ENCODE measurements at places on chromosomes 11 and 22.

GRCh38 chr11:123233280-123233974 lies 38.4 kb upstream of the CLMP start:
- peak; percentile 38 for DNase-seq

DNA sequence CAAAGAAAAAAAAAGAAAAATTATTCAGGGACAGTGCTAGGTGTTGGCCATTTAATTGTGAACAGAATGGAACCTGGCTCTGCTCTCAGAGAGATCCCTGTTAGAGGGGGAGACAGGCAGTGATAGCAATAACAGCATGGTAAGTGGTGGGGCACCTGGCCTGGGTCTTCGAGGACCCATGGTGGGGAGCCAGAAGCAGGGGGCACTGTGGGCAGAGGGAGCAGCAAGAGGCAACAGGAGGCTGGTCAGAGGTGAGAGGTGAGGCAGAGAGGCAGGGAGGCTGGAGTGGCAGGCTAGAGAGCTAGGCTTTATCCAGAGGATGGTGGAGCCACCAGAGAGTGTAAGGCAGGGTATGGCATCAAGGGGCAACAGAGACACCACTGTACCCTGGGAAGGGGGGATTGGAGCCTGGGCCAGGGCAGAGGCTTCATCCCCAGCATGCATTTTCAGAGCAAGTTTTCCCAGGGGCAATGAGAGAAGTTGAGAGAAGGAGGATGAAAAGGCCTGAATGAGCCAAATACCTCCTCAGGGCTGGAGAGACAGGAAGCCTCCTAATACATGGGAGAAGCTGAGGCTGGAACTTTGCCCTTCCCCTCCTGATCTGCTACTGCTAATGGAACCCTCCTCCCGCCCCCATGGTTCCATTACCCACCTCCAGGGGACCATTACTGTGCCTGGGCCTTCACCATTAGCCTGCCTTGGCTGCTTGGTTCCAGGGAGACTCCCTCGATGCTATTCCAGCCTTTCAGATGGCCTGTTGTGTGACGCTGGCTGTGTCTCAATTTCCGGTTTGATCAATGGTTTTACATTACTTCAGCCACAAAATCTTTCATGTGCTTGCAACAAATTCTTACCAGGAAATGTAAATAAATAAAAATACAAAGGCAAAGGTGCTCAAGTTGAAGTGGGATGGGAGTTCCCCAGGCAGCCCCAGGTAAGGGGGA lies 2.6 kb upstream of the P2RY2 start:
- no peak for DNase-seq

DNA sequence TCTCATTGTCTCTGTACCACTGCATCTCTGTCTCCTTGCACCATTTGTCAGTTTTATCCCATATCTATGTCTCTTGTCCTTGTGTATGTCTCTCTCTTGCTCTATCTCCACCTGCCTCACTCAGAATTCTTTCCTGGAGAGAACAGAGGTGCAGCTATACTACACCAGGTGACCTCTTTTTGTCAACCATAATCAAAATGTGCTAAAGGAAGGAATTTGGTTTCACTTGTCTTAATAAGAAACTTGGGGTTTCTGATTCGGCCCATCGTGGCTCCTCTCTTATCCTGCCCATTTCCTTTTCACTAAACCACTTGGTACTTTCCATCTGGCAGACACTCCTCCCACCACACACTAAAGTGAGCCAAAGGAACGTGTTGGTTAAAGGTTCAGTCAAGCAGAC lies 2.0 kb upstream of the C11orf42 start:
- peak; percentile 37 for DNase-seq

GRCh38 chr11:29095821-29096220 lies 921.0 kb downstream of the KCNA4 start:
- no peak for DNase-seq

GRCh38 chr11:130638624-130639023 lies 190.2 kb downstream of the ADAMTS15 start:
- no peak for DNase-seq

GRCh38 chr22:17783312-17783711 lies 9.0 kb upstream of the BID start:
- DNase-seq: no peak

DNA sequence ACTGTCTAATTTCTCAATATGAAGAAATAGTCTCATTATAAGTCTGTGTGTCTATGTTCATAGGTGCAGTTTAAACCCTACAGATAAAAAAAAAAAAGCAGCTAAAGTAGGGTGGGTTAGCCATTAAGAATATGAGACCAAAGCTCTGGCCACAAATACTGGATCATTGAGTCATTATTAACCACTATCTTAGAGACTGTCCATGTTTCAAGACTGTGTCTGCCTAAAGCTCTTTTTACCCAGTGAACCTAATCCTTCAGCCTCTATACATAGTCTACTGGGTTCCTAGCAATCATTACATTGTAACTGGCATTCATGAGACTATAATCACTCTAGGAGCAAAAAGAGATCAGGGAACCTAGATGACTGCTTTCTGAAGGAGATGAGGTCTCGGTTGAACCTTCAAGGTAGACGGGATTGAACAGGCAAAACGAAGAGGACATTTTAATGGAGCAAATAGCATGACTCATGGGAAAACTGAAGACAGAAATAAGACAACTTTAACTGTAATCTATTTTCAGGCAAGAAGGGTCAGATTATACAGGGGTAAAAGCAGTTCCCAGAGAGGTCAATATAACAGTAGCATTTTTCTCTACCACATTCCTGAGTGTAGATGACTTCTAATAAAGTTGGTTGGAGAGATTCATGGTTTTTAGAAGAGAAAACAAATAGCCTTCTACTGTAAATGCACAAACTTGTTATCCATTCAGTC lies 64.0 kb upstream of the FIBIN start:
- no peak for DNase-seq

GRCh38 chr11:58494101-58494500 lies 13.8 kb downstream of the OR5B21 start:
- no peak for DNase-seq

GRCh38 chr11:134282121-134283045 lies 6.2 kb downstream of the GLB1L3 start:
- no peak for DNase-seq

DNA sequence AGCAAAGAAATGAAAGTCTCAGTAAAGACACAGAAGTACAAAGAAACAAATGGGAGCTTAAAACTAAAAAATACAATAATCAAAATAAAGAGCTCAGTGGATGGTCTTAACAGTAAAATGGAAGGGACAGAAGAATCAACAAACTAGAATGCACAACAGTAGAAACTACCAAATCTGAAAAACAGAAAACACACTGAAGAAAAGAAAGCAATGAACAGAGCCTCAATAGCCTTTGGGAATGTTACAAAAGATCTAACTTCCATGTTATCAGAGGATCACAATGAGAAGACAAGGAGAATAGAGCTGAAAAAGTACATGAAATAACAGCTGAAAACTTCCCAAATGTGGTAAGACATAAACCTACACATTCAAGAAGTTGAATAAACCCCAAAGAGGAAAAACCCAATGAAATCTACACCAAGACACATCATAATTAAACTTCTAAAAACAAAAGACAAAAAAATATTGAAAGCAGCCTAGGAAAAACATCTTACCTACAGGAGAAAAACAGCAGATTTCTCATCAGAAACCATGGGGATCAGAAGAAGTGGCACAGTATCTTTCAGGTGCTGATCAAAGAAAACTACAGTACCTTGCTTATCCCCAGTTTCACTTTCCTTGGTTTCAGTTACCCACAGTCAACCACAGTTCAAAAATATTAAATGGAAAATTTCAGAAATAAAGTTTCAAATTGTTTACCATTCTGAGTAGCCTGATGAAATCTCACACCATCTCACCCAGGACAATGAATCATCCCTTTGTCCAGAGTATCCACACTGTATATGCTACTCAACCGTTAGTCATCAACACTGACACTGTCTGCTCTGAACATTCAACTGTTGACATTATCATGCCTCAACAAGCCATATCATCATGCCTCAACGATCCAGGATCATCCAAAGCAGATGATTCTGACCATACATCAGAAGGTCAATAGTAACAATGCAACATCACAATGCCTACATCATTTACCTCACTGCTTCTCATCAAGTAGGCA lies 22.2 kb downstream of the RRAS2 start:
- peak; percentile 63 for DNase-seq

- DNase-seq: no peak
Observed at GRCh38 chr11:36123336-36124101, 165.7 kb downstream of the COMMD9 start.

DNA sequence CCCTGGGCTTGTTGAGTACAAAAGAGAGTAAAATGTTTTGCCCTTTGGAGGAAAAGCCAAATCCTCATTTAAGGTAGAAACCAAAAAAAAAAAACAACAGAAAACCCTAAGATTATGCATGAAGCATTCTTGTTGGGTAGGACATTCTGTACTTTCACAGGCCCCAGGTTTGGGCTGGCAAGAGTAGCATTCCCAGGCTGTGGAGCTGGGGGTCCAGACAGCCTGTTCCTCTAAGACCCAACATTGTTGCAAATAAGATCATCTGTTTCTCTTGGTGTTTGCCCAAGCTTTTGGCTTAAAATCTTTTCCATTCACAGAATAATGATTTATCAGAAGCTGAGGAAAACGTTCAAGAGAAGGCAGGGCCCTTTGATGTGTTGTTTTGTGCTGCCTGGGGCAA lies 123.8 kb downstream of the MICAL2 start:
- no peak for DNase-seq

- DNase-seq: no peak
Observed at GRCh38 chr11:1560649-1561251, 11.3 kb downstream of the DUSP8 start.

GRCh38 chr22:45831394-45831793 lies 145.6 kb downstream of the WNT7B start:
- no peak for DNase-seq

DNA sequence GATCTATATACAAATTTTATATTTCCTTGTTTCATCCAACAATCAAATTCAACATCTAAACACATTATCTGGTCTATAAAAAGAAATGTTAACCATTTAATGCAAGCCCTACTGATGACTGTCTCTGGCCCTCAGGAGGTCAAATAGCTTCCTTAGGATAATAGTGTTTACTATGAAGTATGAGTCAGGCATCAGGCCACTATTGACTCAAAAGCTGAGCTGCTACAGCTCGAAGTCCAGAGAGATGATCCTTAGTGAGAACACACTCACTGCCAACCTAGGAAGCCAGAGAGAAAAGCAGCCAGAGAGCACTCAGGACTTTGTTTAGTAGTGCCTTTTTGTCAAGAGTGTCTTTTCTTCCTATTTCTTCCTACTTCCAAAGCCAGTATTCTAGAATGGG lies 171.8 kb downstream of the SOX6 start:
- DNase-seq: no peak

DNA sequence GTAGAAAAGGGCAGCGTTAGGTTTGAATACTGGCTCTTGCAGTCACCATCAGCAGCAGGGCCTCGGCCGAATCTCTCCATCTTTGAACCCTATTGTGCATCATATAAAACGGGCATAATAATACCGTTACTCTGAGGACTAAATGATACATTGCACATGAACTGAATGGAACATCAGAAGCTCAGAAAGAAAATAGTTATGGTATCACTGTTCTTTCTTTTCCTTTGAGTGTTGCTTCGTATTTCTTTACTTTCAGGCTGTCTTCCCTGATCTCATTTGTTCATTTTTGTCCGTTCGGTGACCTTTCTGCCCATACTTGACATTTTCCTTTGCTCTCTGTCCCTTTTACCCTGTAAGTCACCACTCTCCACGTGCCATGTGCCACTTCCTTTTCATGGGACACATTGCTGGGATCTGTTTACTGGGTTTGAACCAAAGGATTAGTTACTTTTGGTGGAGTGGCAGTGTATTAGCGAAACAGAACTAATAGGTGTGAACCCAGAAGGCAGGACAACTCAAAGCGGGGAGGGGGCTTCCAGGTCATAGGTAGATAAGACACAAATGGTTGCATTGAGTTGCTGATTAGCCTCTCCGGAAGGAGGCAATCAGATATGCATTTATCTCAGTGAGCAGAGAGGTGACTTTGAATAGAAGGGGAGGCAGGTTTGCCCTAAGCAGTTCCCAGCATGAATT lies 717 bp upstream of the ZNF202 start:
- no peak for DNase-seq

GRCh38 chr11:99682171-99682570 lies 661.4 kb downstream of the CNTN5 start:
- DNase-seq: no peak

DNA sequence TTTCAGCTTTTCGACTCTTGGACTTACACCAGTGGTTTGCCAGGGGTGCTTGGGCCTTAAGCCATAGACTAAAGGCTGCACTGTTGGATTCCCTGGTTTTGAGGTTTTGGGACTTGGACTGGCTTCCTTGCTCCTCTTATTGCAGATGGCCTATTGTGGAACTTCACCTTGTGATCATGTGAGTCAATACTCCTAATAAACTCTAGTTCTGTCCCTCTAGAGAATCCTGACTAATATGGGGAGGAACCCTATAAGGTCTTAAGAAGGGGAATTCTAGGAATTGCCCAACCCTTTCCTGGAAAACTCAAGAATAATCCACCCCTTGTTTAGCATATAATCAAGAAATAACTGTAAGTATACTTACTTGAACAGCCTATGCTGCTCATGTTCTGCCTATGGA lies 491.8 kb downstream of the TMEM135 start:
- no peak for DNase-seq

GRCh38 chr22:37186997-37187522 lies 987 bp downstream of the C1QTNF6 start:
- DNase-seq: no peak
